H7 (cell line): ENCODE measurements at places on chromosomes 3 and 15. TPM values are rescaled to one million over a fixed set of nuclear protein-coding genes. Genes with fewer than 3 reads are reported as not detected.

DNA sequence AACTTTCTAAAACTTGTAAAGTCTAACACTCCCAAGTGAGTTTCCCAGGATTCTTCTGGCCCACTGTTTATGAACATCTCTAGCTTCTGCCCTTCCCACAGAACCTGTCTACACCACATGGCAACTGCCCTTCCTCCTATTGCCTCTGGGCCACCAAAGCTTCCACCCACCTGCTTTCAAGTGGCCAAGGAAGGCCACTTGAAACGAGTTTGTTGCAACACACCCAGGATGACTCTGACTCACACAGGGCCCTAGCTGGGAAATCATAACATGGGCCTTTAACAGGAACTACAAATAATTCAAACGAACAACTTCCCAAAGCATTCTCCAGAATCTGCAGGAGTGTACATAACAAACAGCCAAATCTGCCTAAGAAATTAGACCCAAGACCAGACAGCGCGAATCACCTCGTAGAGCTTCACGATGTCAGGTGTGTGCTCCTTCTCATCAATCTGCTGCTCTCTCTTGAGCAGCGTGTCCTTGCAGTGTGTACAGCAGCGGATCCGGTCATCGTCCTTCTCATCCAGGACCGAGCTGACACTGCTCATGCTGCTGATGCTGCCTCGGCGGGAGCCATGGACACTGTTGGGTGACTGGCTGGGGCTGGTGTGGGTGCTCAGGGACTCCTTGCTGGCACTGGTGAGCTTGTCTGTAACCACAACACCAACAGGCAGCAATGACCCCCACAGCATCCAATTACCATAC, 16.8 kb downstream of the RBSN start:
- no peak for DNase-seq

DNA sequence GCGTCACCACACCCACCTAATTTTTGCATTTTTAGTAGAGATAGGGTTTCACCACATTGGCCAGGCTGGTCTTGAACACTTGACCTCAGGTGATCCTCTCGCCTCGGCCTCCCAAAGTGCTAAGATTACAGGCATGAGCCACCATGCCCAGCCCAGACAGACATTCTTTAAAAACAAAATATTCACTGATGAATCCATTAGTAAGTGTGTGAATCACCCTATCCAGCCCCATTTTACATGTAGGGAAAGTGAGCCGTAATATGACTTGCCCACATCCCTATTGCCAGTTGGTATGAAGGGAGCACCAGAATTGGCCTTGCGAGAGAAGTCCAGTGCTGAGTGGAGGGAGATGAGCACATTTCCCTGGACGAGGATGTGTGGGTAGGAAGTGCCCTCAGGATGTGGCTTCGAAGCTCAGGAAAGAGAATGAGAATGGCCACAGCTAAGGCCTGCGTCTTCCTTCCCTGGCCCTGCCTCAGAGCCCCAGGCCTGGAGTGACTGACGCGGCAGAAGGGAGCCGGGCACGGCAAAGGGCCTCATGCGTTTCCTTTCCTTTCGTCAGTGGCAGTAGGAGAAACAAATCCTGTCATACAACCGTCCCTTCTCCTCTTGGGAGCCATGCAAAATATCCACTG, 28.3 kb upstream of the ETV5 start:
- no peak for DNase-seq

DNA sequence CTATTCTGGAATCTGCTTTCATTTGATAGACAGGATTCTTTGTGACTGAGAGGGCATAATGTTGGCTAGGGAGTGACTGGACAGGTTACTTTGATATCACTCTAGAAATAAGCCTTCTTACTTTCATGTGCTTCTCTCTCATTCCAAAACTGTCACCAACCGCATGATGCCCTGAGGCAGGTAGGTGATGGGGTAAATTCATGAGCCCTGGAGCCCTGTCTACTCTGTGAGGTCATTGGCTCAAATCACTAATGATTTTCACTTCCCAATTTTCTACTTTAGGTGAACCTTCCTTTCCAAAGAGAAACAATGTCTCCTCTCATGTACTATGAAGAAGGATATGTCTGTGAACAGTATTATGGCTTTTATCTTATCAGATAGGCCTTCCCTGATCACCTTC, 596.7 kb downstream of the TUSC7 start:
- no peak for DNase-seq

DNA sequence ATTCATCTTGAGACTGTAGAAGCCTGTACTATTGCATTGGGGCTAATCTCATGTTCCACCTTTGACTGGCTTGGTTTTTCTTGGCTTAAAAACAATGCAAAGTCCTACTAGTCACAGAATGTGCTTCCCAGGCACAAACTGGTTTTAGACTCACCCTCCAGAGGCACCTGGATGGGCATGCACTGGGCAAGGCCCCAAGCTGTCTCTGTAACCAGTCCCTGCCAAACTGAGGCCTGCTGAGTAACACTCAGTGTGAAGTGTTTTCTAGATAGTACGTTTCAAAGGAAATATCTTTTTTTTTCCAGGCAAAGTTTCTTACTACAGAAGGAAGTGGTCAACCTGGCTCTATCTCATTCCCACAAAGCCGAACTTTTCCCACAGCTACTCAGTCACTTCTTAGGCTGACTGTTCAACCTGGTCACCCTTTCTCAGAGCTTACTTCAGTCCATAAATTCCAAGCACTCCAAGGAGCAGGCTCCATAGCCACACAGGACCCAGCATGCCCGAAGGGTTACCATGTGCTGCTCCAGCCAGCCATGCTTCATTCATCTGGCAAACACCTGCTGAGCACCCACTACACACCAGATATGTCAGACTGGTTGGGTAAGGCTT, 57.4 kb downstream of the NPTN start:
- no peak for DNase-seq

GRCh38 chr15:66401130-66402021, 14.7 kb downstream of the MAP2K1 start:
- peak; percentile 40 for DNase-seq

DNA sequence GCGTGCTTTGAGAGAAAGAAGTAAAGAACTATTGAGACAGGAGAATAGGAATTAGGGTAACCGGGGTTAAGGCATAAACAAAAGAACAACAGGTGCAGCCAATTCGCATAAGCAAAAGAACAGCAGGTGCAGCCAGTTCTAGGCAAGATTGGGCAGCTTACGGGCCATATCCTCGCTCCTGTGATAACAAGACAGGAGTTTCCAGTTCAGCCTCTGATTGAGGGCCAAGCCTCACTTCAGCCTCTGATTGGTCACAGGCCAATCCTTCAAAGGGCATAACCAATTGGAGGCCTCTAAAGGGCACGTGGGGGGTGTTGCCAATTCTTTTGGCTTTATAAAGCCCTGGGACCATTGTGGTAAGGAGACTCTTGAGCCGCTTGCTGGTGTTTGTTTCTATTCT, 143.5 kb downstream of the GADL1 start:
- peak; percentile 8 for DNase-seq

DNA sequence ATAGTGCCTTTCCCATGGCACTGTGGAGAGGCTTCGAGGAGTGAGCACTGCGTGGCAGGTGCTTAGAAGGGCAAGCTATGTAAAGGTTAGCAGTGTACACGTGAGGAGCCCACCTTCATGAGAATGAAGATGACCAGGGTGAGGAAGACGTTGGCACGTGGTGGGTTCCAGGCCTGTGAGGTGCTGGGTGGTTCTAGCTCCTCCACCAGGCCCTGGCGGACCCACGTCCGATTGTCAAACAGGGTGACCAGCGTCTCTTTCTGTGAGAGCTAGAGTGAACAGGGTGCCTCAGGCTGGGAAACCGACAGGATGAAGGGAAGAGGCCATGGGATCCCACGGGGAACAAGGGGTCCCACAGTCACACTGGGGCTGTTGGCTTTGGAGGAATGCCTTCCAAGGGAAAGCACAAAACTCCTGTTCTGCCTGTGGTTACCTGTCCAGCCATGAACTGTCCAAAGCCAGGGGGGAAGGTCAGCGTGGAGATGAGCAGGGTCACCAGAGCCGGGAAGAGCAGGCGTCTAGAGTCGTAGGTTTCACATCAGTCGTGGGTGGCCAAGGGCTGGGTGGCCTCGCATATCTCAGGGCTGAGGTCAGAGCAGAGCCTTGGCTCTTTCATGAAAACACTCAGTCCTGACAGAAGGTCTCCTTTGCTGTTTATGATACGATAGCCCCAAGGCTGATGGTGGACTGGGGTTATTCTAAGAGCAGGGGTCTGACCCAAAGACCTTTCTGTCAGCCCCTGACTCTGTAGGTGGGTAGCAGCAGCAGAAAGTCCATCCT, 6.0 kb downstream of the CLCN2 start:
- DNase-seq = no peak

Gene HYAL1
- total RNA-seq = 5.4 and 8.2 TPM in 2 replicates

Gene ANKRD34C
- not detected in 2 replicates for total RNA-seq

Gene ARGFX
- not detected in 2 replicates for total RNA-seq

Gene MEIS2
- 0.67 and 1.8 TPM in 2 replicates for total RNA-seq

Gene IL16
- total RNA-seq = 1.4 TPM in 1 of 2 replicates, not detected in the other
